ENCODE measurements at places on chromosomes 5 and 9.

GRCh38 chr9:133742251-133742650, 4.1 kb upstream of the SARDH start:
- peak; percentile 82 for DNase-seq

DNA sequence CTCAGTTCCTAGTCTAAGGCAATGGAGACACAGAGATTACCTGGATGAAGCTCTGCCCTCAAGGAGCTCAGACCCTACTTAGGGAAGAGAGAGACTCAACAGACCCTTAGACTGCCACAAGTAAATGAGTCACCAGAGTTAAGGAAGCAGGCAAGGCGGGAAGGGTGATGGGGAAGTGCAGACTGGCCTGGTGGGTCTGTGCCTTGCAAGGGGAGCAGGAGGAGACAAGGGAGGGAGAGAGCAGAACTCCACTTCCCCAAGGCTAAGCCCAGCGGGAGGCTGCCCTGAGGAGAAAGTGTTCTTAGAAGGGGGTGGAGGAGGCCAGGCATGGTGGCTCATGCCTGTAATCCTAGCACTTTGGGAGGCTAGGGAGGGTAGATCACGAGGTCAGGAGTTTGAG, 83.7 kb downstream of the HRH2 start:
- peak; percentile 49 for DNase-seq

DNA sequence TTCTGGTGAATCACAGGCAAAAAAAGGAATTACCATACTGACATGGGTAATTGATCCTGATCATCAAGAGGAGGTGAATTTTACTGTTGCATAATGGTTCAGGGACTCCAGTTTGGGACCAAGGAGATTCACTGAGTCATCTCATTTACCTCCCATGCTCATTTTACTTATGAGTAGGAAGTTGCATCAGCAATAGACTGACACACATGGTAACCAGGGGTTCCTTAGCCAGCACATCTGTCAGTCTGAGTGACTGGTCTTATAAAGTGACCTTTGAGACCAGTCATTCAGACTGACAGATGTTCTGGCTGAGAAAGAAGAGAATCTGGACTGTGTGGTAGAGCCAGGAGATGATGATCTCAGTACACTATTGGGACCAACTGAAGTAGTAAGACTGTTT, 384.6 kb upstream of the CD180 start:
- no peak for DNase-seq

GRCh38 chr9:110528645-110529044, 50.9 kb downstream of the SVEP1 start:
- no peak for DNase-seq

GRCh38 chr5:39178171-39178570, 41.2 kb downstream of the FYB1 start:
- DNase-seq, result no peak

DNA sequence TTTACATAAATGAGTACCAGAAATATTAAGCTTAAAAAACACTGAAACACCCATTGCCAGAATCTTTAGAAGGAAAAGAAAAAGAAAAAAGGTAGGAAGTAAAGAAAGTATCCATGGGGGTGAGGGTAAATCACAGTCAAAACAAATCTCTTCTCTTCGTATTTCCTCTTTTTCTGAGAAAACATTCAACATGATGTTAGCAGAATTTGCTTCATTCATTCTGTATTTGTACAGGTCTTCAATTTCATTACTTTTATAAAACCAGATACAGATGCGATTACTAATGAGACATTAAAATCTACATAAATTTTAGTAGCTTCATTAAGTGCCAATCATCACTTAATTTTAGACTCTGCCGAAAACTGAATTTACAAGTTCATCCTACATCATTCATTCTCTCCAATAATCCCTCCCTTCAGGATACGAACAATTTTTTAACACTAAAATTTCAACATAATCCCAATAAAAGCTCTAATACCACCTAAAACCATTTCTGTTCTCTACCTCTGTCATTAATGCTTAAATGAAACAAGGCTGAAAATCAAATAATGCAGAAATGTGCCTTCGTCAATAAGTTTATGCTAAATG, 7.0 kb downstream of the NR3C1 start:
- no peak for DNase-seq

- DNase-seq, result peak; percentile 75
Measured at GRCh38 chr5:178436326-178436940, 153.8 kb downstream of the COL23A1 start.

DNA sequence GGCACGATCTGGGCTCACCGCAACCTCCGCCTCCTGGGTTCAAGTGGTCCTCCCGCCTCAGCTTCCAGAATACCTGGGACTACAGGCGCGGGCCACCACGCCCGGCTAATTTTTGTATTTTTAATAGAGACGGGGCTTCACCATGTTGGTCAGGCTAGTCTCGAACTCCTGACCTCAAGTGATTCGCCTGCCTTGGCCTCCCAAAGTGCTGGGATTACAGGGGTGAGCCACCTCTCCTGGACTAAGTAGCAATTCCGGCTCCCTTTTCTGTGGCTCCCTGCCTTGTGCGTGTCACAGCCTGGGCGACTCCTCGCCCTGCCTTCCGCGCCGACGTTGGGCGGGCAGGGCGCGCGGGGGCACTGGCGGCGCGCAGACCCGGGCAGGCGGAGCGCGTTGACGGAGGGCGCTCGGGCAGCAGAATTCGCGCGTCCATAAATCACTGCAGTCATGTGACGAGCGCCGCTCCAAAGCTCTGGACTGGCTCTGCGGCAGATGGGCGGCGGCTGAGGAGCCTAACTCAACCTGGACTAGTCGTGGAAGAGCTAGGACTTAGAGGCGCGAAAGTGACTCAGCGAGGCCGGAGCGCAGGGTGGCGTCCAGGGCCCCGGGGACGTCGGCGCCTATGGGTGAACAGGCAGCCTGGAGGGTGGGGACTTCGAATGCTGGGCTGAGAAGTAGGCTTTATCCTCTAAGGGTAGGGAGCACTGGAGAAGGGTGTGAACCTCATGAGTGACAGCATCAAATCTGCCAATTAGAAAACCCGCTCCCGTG, 1.4 kb upstream of the CIZ1 start:
- DNase-seq, result peak; percentile 91

Data from mesenteric fat pad (tissue), 1 donor.